ENCODE measurements at places on chromosomes 1 and 21.
A peak's percentile ranks its signal among the peaks of the same experiment; 100 is the strongest.

- DNase-seq = no peak
These were observed 16.1 kb downstream of the TRIM67 start for GRCh38 chr1:231177936-231178335.

DNA sequence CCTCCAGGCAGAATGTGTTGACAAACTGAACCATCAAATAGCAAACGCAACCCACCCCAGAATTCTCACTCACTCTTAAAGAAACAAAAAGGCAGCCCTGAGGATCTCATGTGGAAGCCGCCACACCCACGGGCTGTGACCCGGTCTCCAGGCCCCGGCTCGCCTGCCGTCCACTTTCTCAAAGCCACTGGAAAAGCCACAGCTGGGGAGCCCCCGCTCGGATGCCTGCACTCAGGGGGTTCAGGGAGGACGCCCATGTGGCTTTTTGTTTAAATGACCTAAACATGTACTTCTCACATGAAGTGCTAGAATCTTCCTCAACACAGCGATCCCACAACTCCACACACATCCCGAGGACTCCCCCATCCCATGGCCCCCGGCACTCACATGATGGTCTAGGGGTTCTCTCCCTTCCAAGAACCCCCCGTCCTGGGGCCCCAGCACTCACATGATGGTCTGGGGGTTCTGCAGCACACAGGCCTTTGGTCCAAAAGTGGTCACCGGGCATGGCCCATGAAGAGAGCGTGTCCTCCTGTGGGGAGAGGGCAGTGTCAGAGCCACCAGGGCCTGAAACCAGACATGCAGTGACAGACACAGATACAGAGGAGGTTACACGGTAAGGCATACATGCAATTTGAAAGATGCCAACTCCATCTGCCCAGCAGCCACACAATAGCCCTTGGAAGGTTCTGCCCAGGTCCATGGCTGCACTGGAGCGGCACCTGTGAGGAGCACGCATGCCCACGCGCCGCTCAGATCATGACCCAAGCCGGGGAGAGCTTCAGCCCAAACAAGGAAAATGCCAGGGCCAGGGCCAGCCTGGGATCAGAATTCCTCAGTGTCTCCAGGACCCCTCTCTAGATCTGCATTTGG lies 16.5 kb downstream of the NADK start:
- no peak for DNase-seq

GRCh38 chr1:235883261-235883927 lies 16.7 kb upstream of the LYST start:
- DNase-seq = no peak

DNA sequence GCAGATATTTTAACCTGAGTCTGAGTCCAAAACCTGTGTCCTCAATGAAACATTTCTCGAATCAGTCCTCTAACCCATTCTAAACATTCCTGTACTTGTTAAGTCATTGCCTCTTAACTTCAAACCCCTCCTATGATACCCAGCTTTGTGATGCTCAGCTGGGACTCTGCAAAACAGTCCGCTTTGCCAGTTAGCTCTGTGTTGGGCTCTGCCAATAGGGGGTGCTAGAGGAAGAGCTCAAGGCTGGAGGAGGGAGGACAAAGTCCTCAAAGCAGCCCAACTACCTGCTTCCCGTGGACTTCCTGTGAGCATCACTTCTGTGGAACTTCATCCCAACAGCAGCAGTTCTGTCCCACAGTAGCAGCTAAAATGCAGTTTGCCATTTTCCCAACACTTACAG lies 38.1 kb upstream of the SYT14 start:
- no peak for DNase-seq

GRCh38 chr21:15199414-15200383 lies 134.9 kb upstream of the NRIP1 start:
- no peak for DNase-seq

GRCh38 chr1:78081980-78082860 lies 36.5 kb downstream of the GIPC2 start:
- DNase-seq = no peak

- DNase-seq = no peak
These were observed 116.1 kb downstream of the SPATA17 start for GRCh38 chr1:217747156-217747769.

- no peak for DNase-seq
These were observed 52.0 kb downstream of the OLIG1 start for GRCh38 chr21:33121715-33122475.

DNA sequence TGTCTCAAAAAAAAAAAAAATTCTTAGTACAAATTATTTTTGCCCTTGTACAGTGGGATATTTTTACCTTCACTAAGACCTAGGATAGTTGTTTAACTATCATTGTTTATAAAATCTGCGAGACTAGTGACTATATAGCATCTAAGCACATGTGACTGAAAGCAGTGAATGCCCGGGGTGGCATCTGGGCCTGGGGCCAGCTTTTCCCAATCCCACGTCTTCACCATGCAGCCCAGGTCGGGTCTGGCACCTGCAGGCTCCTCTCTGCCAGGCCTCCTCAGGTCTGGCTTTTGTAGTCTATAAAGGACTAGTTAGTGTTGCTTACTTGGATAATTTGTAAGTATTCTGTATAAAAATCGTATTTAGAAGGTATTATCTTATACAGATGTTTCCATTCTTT lies 40.8 kb downstream of the CBS start:
- no peak for DNase-seq

- DNase-seq = no peak
These were observed 42.0 kb upstream of the PADI2 start for GRCh38 chr1:17161137-17161740.

DNA sequence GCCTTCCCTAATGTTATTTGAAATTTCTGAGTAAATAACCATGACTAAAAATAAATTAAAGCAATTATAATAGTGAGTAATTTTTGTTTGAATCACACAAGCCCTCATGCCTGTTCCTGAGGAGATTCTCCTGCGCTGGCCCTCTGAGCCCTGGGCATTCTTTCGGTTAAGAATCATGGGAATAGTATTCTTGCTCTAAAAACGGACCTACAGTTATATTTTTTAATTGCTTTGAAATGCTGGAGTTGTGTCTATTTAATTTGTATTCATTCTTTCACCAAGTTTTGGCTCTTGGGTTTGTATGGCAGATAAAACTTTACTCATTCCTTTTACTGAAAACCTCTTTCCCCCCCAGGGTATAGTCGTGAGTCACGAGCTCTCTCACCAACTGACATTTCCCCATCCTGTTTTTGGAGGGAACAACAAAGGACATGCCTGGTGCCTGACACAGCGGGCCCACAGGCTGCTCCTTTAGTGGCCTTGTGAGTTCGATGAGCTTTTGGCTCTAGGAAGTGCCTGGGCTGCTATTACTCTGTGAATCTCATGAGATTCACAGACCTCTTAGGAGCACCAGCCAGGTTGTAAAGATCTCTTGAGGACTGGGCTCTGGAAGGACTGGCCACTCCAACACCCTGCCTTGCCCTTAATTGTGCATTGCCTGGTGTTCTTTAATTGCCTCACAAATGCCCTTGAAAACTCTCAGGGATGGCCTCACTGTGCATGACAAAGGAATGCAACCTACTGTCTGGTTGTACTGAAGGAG lies 58.6 kb downstream of the DDR2 start:
- DNase-seq = no peak

DNA sequence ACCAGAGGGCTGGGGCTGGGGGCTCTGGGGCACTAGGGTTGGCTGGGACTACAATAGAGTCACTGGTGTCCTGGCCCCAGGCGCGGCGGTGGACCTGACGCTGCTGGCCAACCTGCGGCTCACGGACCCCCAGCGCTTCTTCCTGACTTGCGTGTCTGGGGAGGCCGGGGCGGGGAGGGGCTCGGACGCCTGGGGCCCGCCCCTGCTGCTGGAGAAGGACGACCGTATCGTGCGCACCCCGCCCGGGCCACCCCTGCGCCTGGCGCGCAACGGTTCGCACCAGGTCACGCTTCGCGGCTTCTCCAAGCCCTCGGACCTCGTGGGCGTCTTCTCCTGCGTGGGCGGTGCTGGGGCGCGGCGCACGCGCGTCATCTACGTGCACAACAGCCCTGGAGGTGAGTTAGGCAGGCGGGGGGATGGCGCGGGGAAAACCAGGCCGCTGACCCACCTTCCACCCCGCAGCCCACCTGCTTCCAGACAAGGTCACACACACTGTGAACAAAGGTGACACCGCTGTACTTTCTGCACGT lies 4.1 kb downstream of the TIE1 start:
- no peak for DNase-seq

DNA sequence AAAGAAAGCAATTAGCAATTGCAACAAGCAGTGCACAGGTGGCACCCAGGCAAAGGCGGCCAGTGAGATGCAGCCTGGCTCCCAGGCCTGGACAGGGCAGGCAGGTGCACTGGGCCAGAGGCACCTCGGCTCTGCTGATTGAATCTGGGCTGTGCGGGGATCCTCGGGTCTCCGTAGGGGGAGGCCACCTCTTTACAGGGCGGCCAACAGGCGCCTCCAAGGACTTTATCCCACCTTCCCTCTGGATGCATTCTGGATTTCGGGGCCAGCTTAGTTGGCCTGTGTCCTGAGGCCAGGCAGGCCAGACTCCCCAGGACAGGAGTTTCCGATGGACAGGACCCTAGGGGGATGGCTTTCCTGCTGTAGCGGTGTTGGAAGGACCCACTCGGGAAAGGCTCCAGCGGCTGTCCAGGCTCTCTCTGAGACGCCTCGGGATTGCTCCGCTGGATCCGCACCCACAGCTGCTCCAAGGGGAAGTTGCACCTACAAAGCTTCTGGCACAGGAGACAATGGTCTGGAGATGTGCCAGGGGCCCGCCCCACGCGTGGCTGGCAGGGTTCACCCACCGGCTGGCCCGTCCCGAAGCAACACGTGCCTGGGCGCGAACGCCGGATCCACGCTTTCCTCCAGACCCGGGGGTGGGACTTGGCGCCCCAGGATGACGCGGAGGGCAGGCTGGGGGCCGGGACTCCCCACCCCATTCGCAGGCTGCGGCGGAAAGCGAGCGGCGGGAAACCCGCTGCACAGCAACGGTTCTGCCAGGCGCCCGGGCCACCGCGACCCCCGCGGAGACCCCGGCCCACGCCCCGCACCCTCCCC lies 810 bp downstream of the SLC19A1 start:
- peak; percentile 77 for DNase-seq

- no peak for DNase-seq
These were observed 1.5 kb downstream of the CD58 start for GRCh38 chr1:116569381-116569670.

DNA sequence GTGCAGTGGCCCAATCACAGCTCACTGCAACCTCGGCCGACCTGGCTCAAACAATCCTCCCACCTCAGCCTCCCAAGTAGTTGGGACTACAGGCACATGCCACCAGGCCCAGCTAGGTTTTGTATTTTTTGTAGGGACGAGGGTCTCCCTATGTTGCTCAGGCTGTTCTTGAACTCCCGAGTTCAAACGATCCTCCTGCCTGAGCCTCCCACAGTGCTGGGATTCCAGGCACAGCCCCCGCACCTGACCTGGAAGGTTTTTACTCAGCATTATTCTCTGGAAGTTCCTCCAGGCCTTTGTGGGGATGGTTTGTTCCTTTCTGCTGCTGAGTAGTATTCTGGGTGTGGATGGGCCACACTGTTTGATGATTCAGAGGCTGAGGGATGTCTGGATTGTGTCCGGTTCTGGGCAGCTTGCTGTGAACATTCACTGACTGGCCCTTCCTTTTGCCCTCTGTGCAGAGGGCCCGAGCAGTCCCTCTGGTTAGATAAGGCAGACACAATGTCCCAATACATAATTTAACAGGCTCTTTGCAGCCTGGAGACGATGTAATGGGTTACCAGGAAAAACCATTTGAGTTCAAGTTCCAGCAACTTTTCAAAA lies 6.0 kb upstream of the TRAPPC10 start:
- no peak for DNase-seq

GRCh38 chr1:16167331-16168143 lies 11.7 kb upstream of the EPHA2 start:
- DNase-seq = no peak

GRCh38 chr1:204435381-204435831 lies 23.8 kb upstream of the PPP1R15B start:
- no peak for DNase-seq

DNA sequence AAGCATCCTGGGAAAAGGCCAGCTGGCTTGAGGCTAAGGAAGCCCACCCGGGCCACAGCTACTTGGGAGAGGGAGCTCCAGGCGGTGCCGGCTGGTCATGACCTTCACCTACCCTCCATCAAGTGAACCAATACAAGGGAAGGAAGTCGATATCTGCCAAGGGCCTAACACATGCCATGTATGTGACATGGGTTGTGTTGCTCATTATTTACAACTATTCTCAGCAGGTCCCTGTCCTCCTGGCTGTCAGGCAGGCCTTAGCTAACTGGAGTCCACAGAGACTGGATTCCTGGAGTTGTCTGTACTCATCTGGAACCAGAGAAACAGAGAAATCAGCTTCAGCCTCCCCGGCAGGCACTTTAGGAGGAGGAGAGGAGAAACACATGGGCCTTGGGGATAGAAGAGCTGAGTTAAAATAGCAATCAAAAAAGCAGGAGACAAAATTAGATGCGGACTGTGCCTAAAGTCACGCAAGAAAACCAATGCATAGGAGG lies 15.7 kb downstream of the TCEA3 start:
- DNase-seq = no peak

GRCh38 chr1:185694081-185694480 lies 40.1 kb upstream of the HMCN1 start:
- peak; percentile 14 for DNase-seq

- no peak for DNase-seq
These were observed 80.1 kb upstream of the PUM1 start for GRCh38 chr1:31145648-31146047.

GRCh38 chr21:31668651-31669491 lies 9.4 kb downstream of the SOD1 start:
- DNase-seq = no peak

GRCh38 chr1:69671363-69672010 lies 103.8 kb downstream of the LRRC7 start:
- DNase-seq = no peak

DNA sequence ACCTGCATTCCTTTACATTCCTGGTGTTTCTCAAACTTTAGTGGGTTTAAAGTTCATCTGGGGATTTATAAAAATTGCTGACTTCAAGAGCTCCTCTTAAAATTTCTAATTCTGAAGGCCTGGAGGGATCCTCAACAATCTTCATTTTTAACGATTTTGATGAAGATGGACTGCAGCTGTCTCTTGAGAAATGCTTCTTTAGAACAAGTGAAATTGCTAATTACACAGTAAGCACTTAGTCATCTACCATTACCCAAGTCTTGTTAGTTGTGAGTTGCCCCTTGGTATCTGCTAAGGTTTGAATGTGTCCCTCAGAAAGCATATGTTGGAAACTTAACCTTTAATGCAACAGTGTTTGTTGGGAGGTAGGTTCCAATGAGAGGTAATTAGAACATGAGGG lies 163.7 kb downstream of the LTN1 start:
- no peak for DNase-seq

DNA sequence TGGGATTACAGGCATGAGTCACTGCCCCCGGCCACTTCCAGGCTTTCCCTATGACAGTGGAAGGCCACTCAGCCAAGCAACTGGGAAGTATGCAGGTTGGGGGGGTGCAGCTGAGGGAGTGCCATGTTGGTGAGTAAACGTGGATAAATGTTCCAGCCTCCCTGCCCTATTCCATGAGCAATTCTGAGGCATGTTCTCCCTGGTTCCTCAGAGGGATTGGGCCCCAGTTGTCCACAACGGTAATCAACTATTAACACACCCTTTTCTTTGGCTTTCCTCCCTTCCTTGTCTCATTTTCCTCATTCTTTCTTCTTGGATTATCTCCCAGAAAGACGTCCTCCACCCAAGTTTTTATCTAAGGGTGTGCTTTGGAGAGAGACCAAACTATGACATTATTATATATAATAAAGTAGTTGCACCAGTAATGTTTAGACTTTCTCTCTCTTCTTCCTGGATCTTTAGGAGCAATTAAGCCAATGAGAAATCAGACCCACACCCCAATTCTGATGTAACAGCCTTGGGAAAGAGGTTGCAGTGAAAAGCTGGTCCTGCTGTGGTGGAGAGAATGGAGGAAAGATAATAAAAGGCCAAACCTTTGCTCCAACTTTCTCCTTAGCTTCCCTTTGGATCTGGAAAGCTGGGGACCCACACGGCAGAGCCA lies 6.8 kb upstream of the SLAMF9 start:
- no peak for DNase-seq

Data from stimulated activated CD4-positive, alpha-beta T cell treated with anti-CD3 and anti-CD28 coated beads, Interleukin-12 subunit alpha, Interleukin-12 subunit beta, amount 100 ng/mL, for 48 hours (primary cell).